T-helper 9 cell (primary cell): ENCODE measurements at places on chromosomes 2 and 18.

- no peak for DNase-seq
Observed at GRCh38 chr18:14925281-14925709, 177.3 kb downstream of the ANKRD30B start.

- no peak for DNase-seq
Observed at GRCh38 chr18:2994020-2994589, 18.8 kb downstream of the LPIN2 start.

DNA sequence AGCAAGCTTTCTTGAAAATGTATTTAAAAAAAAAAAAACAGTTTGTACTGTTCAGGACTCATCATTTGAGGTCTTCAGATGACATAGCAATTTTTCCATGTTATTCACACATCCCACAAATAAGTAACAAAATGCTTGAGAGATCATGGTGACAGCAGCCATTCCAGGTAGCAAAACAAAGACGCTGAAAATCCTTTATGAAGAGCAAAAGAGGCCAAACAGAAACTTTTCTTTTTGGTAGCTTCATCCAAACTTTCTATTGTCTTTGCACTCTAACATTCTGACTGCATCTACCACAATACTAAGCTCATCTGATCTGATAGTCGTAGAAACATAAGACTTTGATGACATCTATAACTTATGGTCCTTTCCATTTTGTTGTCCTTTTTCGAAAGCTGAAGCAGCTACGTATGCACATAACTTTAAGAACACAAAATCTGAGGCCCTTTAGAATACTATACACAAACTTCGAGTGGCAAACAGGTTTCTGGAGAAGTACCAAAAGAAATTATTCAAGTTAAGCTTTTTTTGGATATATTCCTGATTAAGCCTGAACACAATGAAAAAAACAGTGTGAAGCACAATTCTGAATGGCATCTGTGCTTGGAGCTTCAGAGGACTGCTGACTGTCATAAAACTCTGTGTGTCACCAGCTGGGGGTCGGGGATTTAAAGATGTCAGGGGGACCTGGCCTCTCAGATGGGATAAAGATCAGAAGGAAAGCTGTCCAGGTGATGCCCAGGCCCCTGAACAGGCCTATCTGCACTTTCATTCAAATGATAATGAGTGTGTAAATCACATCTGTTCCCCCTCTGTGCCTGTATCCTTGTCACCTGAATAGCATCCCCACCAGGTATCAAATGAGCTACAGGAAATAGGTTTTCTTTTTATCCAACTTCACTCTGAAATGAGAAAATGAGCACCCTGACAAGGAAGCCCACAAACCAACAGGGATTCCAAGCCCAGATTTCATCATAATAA is 75.8 kb downstream of the ZEB2 start:
- no peak for DNase-seq

- DNase-seq: no peak
Observed at GRCh38 chr2:166727095-166727494, 161.2 kb upstream of the XIRP2 start.

DNA sequence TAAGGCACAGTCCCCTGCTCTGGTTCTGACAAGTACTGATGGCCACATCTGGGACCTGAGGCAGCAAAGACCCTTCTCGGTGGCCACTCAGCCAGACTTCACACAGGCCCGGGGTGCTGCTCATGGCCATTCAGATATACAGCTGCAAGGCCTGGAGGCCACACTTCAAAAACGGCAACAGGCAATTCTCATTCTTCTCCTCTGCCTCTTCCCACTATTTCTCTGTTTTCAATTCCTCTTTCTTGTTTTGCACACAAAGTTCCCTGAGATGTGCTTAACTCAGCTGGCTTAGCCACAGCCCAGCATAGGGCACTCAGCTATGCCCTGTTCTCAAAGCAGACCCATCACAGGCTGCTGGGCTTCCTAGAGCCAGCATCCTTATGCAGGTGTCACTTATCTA is 29.9 kb downstream of the PTPN18 start:
- DNase-seq: no peak

GRCh38 chr18:38981389-38981788 is 1415.8 kb upstream of the CELF4 start:
- no peak for DNase-seq

DNA sequence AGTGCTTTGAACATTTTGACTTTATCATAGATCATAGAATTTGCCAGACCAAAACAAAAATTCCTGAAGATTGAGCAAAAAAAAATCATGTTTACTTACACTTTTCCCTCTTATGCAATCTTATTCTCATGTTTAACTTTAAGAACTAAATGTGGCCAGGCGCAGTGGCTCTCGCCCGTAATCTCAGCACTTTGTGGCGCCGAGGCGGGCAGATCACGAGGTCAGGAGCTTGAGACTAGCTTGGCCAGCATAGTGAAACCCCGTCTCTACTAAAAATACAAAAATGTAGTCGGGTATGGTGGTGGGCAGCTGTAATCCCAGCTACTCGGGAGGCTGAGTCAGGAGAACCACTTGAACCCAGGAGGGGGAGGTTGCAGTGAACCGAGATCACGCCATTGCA is 227.9 kb upstream of the KYNU start:
- no peak for DNase-seq

DNA sequence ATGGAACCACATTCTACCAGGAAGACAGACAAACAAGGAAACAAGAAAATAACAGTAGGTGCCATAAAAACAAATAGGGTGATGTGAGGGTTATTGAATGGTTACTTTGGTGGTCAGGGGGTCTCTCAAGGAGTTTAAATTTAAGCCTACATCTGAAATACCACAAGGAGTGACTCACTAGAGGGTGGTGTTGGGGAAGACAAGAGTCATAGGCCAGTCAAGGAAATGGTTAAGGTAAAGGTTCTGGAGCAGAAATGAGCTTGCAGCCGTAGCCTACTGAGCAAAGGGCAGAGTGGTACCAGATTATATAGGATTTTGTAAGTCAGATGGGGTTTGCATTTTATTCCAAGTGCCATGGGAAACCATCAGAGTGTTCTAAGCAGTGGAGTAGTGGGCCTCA is 135.6 kb upstream of the DAPL1 start:
- DNase-seq: no peak

DNA sequence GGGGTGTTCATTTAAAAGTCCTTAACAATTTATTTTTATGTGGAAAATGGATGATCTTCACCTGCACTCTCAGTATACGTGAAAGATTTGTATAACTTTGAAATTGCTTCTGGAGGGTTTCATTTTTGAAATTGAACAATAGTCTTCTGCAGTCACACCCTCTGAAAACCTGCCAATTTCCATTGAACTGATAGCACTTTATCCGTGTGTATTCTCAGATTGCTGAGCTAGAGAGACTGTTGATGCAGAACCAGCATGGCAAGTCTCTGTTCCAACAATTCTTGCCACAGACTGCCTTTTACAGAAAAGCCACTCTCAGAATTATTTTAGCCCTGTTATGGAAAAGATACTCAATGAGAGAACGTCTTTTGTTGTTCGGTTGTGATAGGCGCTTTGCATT is 6.6 kb upstream of the GULP1 start:
- no peak for DNase-seq

DNA sequence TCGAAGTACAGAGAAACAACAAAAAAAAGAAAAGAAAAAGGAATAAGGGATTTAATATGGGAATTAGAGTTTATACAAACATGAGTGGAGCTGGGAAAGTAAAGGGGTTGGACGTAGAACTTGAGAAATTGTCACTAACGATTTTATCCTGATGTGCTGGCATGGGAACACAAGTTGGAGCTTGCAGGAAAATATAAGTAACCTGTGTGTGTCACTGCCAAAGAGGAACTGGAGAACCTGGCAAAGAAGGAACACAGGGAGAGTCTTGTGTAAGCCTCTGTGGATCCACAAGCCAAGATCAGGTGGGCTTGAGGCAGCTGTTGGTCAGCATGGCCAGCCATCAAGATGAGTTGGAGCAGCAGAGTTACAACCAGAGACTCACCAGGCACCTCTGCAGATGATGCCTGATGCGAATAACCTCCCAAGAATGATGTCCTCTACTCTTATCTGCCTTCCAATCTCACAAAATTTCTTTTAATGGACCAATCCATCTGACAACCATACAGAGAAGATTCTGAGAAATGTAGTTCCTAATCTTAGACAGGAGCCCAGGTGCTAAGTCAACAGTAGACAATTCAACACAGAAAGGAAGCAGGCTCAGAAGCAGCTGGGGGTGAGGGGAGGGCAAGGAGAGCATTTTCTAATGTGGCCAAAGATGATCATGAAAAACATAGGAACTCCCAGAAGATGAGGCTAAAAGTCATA is 77.0 kb upstream of the SPOPL start:
- no peak for DNase-seq

DNA sequence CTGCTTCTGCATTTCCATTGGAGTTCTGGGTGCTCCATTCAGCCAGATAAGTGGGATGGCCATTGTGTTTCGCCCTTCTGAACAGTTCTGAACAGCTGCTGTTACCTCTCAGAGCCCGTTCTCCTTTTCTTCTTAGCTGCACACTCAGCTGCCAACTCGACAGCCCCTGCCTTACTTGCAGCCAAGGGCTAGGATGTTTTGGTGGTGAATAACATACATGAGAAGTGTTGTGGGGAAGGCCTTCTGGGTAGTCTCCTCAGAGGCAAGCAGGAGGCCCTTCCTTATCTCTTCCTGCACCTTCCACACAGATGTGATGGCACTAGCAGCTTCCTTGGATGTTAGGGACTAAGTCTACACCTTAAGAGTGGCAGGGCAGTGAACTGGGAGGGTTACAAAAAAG is 138.4 kb upstream of the NOSTRIN start:
- DNase-seq: no peak

- DNase-seq: no peak
Observed at GRCh38 chr2:230447455-230448451, 31.8 kb downstream of the SP100 start.

DNA sequence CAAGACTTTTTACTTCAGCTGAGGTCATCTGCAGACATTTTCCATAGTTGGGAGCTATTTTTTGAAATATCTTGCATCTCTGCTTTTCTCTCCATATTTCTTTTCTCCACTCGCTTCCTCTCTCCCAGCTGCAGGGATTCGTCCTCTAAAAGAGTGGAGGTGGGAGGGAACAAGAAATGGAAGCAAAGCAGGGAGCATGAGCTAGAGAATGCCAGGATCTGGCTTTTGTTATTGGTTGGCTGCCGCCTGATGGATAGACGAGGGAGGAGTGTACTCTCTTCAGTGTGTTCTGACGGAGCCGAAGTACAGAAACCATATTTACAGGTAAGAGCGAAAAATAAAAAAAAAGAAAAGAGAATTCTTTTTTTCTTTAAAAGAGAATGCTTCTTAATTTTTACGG is at the start of gene CSRNP3:
TSS of gene CSRNP3 (plus strand) at position 282 of the 400 bp plus-strand sequence. CDS start 125,368 bp downstream, outside the sequence.
- DNase-seq: no peak

DNA sequence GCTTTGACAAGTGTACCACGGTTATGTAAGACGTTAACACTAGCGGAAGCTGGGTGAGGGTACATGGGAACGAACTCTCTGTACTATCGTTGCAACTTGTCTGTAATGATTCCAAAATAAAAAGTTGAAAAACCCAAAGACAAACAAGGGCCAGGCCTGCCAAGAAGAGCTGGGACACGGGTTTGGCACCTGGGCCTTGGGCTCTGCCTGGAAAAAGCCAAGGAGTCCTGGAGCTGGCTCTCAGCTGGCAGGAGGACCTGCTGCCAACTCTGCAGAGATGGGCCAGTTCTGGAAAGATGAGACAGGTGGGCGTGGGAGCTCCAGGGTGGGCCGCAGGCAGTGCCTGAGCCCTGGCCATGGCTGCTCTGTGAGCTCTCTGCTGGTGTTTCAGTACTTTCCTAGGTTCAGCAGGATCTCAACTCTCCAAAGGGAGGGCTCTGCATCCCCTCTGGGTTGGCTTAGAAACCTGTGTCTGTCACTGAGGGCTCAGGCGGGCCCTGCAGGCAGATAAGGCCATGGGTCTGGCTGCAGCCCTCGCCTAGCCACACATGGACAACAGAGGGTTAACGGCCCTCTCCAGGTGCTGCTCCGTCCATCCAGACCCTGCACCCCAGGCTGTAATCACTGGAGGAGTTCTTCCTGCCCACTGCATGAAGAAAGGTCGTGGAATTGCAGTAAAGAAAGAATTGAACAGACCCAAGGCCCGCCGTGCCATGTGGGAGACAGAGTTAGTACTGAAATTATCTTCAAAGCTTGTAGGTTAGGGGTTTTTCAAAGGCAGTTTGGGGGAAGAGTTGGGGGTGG is 89.9 kb downstream of the RHOB start:
- no peak for DNase-seq

GRCh38 chr2:196448407-196449079 is 191.0 kb upstream of the CCDC150 start:
- no peak for DNase-seq

GRCh38 chr2:195312662-195313061 is 344.4 kb upstream of the SLC39A10 start:
- DNase-seq: no peak

- no peak for DNase-seq
Observed at GRCh38 chr2:68156419-68156818, 1.3 kb upstream of the PNO1 start.

GRCh38 chr18:52409727-52410126 is 69.7 kb downstream of the DCC start:
- DNase-seq: no peak

DNA sequence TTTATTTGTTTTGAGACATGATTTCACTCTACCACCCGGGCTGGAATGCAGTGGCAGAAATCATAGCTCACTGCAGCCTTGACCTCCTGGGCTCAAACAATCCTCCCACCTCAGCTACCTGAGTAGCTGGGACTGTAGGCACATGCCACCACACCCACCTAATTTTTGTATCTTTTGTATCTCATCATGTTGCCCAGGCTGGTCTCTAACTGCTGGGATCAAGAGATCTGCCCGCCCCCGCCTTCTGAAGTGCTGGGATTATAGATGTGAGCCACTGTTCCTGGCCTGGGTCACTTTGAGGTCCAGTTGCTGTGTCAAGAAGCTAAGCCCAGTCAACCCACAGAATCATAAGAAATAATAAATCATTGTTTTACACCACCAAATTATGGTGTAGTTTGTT is 38.4 kb downstream of the TSN start:
- no peak for DNase-seq
